ENCODE measurements at places on chromosomes 12 and 14.

DNA sequence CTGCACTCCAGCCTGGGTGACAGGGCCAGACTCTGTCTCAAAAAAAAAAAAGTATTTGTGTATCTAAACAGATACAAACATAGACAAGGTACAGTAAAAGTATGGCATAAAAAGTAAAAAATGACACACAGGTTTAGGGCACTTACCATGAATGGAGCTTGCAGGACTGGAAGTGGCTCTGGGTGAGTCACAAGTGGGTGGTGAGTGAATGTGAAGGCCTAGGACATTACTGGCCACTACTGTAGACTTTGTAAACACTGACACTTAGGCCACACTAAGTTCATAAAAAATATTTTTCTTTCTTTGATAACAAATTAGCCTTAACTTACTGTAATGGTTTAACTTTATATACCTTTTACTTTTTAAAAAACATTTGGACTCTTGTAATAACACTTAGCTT is 38.0 kb upstream of the EIF5 start:
- DNase-seq, result no peak

- DNase-seq, result no peak
Observed at GRCh38 chr14:34063470-34064164, 112.7 kb upstream of the EGLN3 start.

DNA sequence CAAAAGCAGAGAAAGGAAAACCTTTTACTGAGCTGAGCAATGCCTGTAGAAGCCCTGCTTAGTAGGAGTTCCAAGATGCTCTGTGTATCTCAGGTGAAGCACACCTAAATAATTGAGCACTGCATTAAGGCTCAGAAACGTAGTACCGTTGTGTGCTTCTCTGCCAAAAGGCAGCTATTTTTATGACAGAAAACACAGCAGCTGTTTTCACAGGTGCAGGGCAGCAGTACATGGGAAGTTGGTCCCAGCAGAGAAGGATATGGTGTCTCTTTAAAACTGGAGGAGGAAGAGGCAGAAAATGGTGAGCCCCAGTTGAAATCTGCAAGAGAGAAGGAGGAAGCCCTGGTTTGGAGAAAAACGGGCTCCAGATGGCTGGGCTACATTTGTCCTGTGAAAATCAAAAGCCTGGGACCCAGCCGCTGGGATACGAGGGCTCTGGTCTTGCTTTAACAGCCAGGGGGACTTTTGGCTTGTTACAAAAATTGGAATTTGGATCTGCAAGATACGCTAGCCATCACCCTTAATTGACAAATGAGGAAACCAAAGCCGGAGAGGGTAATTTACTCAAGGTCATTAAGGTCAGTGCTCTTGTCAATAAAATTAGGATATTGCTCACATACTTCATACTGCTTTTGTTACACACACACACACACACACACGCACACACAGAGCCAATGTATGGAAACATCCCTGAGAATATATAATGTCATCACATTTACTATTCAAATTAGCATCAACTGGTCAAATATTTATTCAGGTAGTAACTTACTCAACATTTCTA is 27.3 kb downstream of the SPRING1 start:
- DNase-seq, result no peak

DNA sequence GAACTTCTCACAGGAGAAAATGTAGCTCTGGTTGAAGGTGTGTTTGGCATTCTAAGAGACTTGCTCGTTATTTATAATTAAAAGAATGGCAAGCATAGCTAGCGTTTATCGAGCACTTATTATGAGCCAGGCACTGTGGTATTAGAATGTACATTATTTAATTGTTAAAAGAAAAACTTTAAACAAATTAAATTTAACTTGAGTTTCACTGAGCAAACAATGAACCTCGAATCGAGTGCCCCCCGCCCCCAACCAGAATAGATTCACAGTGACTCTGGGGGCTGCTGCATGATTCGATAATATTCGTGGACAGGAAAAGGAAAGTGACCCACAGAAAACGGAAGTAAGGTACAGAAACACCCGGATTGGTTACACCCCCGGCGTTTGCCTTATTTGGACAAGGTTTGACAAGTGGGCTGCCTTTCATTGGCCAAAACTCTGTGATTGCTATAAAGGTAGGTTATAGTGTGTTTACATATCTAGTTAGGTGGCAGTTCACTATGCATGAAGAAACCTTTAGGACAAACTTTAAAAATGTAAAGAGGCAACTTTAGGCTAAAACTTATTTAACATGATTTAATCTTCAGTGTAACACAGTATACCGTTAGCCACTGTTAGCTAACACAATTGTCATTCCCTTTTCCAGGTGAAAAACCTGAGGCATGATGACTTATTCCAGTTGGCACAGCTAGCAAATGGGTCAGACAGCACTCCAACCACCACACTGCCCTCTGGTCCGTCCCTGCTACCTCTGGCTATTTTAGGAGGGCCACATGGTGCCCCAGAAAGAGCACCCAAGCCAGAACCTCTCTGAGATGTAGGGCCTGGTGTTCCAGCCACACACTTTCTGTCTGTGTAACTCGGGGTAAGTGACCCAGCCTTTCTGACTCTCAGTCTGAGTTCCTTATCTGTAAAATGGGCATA is 7.1 kb downstream of the SCNN1A start:
- DNase-seq, result no peak

DNA sequence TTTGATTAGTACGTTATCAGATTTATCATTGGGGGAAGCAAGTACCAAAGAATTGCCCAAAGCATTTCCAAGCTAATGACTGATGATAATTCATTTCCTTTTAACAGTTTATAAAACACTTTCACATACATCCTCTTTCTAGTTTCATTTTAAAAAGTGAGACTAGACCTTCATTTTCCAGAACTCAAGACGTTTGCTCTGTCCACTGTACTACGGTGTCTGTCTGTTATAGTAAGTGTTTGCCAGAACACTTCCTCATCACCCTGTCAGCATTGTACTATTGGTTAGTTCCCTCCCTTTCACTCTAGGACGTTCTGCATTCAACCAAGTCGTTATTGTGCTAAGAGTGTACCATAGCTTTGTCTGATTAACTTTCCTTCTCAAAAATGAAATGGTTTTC is 81.7 kb upstream of the TMEM263 start:
- DNase-seq, result no peak

DNA sequence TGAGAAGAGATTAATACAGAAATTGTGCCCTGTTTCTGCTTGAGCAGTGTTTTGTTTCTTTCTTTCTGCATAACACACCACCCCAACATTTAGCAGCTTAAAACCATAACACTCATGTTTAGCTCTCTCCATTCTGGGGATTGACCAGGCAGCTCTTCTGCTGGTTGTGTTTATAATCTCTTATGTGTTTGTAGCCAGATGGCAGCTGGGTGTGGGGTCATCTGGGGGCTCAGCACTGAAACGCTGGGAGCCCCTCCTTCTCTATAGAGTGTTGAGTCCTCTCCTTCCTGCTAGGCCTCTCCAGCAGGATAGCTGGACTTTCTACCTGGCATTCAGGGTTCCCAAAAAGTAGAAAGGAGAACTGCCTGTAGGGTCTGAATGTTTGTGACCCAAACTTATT is 270.6 kb downstream of the TTC8 start:
- DNase-seq, result no peak

Data from NCI-H1417 treated with DMSO at 0.1 percent for 48 hours (cell line).